ENCODE measurements at places on chromosomes 7 and 10.

- no peak for DNase-seq
These were observed 40.9 kb upstream of the FRMD4A start for GRCh38 chr10:14371581-14371980.

- DNase-seq, result no peak
These were observed 43.4 kb upstream of the HECTD2 start for GRCh38 chr10:91366704-91367103.

DNA sequence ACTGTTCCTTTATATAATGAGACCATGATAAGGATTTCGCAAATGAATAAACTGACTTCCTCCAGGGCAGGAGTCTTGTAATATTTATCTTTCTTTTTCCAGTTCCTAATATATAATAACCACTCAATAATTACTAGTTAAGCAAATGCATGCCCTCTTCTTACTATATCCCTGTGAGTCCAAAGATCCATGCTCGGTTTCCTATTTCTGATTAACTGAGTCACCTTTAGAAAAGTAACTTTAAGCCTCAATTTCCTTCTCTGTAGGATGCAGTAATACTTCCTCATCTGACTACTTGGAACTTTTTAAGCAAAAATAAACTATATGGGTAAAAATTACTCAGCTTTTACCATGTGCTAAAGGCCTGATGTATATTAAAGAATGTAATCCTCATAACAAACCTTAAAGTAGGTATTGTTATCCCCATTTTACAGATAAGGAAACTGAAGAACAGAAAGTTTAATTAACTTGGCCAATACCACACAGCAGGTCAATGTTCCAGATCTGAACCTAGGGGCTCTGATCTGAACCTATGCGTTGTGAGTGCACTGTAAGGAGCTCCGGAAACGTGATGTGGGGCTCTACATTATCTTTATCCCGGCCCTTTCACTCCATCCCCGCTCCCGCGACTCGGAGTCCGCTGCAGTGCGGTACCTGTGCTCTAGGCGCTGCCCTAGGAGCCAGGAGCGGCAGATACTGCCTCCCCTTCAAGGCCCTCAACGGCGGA is 458 bp downstream of the COX15 start:
- DNase-seq, result no peak

DNA sequence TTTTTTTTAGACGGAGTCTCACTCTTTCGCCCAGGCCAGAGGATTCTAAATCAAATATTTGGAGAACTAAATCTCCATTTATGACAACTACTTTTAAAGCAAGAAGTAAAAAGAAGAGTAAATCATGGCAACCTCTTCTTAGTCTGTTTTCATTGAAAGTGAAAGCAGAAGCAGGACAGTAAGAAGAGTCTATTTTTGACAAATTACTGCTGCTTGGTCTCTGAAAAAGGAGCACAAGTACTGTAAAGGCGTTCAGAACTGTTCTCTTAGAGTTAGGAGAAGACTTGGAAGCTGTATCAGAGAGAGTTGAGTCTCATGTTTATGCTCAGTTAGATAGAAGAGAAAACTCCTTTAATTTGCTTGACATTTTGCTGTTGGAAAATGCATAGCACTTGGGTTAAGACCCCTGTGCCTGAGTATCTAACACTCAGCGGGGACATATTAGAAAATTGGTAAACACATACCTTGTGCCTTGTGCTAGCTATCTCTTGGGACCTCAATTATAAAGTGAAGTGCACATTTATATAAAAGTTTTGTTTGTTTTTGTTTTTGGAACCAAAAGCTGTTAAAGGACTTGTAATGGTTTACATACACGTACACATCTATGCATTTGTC is 433.0 kb downstream of the ANKRD7 start:
- DNase-seq, result peak; percentile 48

GRCh38 chr10:26835025-26835424 is 25.7 kb downstream of the ABI1 start:
- no peak for DNase-seq

DNA sequence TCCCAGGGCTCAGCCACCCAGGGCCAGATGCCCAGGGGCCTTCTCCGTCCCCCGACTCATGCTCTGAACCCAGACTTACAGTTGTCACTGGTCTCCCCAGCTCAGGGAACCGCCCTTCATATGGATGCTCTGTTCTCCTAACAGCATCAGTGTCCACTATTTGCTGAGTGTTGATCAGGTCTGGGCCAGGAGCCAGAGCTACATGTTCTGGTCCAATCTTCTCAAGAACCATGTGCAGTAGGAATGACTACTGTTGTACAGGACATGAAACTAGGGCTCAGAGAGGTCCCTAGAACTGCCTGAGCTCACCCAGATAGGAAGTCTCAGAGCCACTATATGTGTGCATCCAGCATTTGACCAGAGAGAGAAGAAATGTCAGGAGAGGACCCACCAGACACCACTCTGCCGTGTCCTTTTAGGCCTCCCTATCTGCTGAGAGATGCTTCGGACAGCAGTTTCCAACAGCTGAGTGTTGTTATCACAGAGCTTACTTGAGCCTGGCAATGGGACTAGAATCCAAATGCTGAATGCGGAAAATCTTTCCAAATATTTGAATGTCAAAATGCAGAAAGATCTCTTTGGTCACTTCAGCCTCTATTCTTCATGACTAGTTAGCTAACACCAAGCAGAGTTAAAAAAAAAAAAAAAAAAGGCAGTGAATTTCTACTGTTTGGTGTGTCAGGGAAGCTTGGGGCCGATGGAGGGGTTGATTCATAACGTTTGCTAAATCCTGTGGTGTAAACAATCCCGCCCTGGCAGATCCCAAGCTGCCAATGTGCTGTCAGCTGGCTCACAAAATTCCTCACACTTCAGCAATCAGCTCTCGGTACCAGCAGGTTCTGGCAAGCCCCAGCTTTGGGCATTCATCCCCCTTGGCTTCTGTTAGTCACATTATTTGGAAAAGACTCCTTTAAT is 246.1 kb downstream of the TNS3 start:
- DNase-seq, result no peak

GRCh38 chr10:70809011-70809611 is 6.6 kb upstream of the SGPL1 start:
- no peak for DNase-seq

DNA sequence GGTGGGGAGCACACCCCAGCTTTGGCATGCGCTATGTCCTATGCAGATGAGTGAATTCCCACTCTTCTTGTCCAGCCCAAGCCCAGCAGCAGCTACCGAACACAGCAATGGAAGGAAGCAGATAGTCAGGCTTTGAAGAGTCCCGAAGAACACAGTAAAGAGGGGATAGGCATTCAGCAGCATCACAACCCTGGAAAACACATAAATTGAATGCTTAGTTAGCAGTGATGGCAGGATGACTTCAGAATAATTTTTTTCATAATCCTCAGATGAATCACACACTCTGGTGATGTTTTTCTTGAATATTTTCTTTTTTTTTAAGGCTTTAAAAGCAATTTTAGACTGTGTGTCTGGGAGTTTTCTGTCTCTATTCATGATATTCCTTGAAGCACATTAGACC is 95.8 kb downstream of the CFAP58 start:
- no peak for DNase-seq

DNA sequence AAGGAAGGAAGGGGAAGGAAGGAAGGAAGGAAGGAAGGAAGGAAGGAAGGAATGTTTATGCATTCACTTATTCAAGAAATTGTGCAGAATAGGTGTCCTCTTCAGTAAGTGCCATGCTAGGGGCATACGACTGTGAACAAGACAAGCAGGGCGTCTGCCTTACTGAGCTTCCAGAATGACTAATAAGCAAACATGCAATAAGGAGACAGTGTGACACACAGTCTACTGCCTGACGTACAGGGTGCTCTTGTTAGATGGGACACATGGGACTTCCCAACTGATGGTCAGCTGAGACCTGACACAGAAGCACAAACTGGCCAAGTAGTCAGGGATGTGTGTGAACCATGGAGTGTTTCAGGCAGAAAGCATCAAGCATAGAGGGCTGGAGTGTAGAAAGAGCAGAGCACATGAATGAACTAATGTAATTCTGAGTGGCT is 18.2 kb downstream of the DNAJC12 start:
- no peak for DNase-seq

GRCh38 chr10:18364987-18365775 is 225.0 kb downstream of the CACNB2 start:
- no peak for DNase-seq

- DNase-seq, result no peak
These were observed 48.0 kb downstream of the BRAF start for GRCh38 chr7:140876519-140877248.

- DNase-seq, result no peak
These were observed 5.8 kb downstream of the LBX1 start for GRCh38 chr10:101223274-101224059.

- DNase-seq, result no peak
These were observed 47.3 kb upstream of the NPFFR1 start for GRCh38 chr10:70331160-70331485.

GRCh38 chr10:26441491-26442214 is 3.5 kb downstream of the APBB1IP start:
- DNase-seq, result no peak

GRCh38 chr10:59917922-59918321 is 11.6 kb upstream of the CCDC6 start:
- DNase-seq, result no peak

GRCh38 chr7:89776980-89777379 is 377.3 kb upstream of the STEAP1 start:
- DNase-seq, result no peak
